Activated naive CD4-positive, alpha-beta T cell (primary cell): ENCODE measurements at places on chromosomes 7 and 10.

GRCh38 chr7:93148144-93148543 lies at the start of gene SAMD9L:
SAMD9L (minus strand) TSS chr7:93148385; CDS start chr7:93135971, 12,414 bp downstream.
- DNase-seq, result no peak

- DNase-seq, result no peak
Measured at GRCh38 chr7:142864980-142865747, 10.3 kb downstream of the EPHB6 start.

GRCh38 chr7:148503900-148504487 lies 86.6 kb upstream of the C7orf33 start:
- DNase-seq, result no peak

DNA sequence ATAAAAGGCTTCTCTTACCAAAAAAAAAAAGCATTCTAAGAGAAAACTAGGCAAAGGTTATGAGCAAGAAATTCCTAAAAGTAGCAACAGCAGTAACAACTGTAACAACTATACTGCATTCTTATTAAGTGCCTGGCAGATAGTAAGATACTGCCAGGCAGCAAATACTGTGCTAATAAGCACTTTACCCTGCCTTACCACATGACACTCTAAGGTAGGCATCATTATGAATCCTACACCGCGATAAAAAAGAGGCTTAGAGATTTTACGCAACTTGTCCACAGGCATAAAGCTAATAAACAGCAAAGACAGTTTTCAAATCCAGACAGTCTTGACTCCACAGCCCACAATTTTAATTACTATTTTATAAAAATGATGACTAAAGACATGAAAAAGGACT lies 83.2 kb downstream of the USP6NL start:
- no peak for DNase-seq

- no peak for DNase-seq
Measured at GRCh38 chr7:85685901-85686300, 499.0 kb upstream of the SEMA3D start.

GRCh38 chr10:947051-947450 lies 15.5 kb upstream of the LARP4B start:
- DNase-seq, result no peak

DNA sequence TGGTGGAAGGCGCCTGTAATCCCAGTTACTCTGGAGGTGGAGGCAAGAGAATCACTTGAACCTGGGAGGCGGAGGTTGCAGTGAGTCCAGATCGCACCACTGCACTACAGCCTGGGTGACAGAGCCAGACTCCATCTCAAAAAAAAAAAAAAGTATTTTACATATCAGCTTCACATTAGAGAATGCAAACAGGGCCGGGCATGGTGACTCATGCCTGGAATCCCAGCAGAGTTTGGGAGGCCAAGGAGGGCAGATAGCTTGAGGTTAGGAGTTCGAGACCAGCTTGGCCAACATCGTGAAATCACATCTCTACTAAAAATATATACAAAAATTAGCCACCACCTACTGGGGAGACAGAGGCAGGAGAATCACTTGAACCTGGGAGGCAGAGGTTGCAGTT lies 31.6 kb downstream of the USP54 start:
- no peak for DNase-seq

GRCh38 chr7:123782071-123782798 lies 33.4 kb upstream of the WASL start:
- no peak for DNase-seq
